ENCODE measurements at places on chromosomes 16 and 17.

- no peak for DNase-seq
Measured at GRCh38 chr17:44906763-44907728, 7.8 kb upstream of the EFTUD2 start.

GRCh38 chr17:6599364-6599763 is 41.1 kb downstream of the KIAA0753 start:
- peak; percentile 65 for DNase-seq

DNA sequence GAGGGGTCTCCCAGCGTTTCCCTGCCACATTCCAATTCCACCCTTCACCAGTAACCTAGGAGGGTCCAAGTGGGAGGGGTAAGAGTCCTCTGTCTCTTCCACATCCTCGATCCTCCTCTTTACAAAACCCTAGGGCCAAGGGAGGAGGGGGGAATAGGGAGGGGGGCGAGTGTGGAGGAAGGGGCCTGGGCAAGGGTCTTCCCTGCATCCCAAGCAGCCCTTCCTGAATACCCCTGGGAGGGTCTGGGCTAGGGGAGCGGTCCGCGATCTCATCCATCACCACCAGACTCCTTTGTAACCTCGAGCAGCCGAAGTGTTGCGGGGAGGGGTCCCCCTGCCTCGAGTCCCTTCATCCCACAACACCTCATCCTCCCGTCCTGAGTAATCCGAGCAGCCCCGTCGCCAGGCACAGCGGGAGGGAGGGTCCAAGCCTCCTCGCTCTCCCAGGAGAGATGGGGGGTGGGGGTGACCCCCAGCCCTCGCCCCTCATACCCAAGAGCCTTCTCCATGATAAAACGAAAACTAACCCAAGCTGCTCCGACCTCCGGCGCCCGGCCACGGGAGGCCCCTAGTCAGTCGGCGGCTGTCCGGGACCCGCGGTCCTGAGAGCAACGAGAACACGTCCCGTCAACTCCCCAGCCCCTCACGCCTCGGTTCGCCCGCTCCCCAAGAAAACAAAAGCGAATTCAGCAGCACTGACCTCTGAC is 502 bp downstream of the SMPD3 start:
- no peak for DNase-seq

- no peak for DNase-seq
Measured at GRCh38 chr16:47162670-47163420, 19.1 kb upstream of the NETO2 start.

DNA sequence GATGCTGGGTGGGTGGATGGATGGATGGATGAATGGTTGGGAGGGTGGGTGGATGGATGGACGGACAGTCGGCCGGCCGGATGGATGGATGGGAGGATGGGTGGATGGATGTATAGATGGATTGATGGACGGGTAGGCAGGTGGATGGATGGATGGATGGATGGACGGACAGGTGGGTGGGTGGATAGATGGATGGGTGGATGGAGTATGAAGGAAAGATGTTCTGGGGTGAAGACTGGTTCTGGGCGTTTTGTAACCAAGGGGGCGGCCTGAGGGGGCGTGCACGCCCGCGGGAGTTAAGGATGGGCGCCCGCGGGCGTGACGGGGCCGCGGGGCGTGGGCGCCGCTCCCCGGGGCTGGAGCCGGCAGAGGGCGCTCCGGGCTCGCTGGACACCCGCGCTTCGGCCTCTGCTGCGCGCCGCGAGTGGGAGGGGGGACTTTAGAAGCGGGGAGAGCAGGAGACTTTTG is at the start of gene NECAB2:
Gene NECAB2 (plus strand): TSS at position 407 of the 468 bp plus-strand sequence. CDS start 405 bp downstream, outside the sequence.
- DNase-seq: no peak

DNA sequence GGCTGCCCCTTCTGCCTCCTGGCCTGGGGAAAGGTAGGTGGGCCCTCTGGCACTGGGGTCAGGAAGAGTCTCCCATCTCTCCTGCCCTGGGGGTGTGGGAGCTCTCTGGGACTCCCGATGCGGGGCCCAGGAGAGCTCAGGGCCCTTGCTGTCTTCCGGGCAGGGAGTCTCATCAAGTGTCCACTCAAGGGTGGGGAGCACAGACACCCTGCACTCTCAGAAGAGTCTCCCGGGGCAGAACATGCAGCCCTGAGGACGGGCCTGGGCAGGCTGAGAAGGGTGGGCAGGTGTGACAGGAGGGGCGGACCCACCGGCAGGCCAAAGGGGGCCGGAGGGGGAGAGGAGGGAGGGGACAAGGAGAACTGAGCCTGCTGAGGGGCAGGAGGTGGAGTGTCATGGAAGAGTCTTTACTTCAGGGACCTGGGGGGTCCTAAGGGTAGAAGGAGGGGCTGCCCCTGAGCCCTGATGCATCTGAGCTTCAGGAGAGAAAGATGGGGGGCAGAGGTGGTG is 8.4 kb upstream of the PKMYT1 start:
- DNase-seq: no peak

GRCh38 chr17:2445638-2446037 is 44.8 kb upstream of the MNT start:
- no peak for DNase-seq

- DNase-seq: no peak
Measured at GRCh38 chr17:79892457-79893241, 53.4 kb upstream of the CBX4 start.

DNA sequence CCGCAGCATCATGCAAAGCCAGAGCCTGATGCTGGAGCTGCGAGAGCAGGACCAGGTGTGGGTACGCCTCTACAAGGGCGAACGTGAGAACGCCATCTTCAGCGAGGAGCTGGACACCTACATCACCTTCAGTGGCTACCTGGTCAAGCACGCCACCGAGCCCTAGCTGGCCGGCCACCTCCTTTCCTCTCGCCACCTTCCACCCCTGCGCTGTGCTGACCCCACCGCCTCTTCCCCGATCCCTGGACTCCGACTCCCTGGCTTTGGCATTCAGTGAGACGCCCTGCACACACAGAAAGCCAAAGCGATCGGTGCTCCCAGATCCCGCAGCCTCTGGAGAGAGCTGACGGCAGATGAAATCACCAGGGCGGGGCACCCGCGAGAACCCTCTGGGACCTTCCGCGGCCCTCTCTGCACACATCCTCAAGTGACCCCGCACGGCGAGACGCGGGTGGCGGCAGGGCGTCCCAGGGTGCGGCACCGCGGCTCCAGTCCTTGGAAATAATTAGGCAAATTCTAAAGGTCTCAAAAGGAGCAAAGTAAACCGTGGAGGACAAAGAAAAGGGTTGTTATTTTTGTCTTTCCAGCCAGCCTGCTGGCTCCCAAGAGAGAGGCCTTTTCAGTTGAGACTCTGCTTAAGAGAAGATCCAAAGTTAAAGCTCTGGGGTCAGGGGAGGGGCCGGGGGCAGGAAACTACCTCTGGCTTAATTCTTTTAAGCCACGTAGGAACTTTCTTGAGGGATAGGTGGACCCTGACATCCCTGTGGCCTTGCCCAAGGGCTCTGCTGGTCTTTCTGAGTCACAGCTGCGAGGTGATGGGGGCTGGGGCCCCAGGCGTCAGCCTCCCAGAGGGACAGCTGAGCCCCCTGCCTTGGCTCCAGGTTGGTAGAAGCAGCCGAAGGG is 24.2 kb downstream of the C1QTNF1 start:
- DNase-seq: no peak

DNA sequence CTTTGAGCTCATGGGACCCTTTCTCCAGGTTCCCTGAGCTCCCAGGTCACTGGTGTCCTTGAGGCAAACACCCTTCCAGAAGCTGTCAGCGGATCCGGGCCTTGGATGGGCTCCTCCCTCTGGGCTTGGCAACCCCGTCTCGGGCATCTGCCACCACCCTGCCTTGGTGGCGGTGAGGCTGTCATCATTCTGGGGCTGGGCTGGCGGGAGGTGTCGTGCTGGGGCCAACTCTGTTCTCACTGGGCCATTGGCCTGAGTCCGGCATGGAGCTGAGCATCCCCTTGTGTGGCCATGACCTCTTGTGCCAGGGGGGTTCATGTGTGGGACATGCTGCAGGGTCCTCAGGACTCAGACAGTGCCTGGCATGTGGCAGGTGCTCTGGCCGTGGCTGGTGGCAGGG is 197.6 kb downstream of the LAT start:
- DNase-seq: no peak

GRCh38 chr17:73133911-73134649 is 30.7 kb upstream of the SSTR2 start:
- peak; percentile 16 for DNase-seq

GRCh38 chr16:66575060-66575459 is 4.2 kb upstream of the CMTM2 start:
- DNase-seq: no peak

DNA sequence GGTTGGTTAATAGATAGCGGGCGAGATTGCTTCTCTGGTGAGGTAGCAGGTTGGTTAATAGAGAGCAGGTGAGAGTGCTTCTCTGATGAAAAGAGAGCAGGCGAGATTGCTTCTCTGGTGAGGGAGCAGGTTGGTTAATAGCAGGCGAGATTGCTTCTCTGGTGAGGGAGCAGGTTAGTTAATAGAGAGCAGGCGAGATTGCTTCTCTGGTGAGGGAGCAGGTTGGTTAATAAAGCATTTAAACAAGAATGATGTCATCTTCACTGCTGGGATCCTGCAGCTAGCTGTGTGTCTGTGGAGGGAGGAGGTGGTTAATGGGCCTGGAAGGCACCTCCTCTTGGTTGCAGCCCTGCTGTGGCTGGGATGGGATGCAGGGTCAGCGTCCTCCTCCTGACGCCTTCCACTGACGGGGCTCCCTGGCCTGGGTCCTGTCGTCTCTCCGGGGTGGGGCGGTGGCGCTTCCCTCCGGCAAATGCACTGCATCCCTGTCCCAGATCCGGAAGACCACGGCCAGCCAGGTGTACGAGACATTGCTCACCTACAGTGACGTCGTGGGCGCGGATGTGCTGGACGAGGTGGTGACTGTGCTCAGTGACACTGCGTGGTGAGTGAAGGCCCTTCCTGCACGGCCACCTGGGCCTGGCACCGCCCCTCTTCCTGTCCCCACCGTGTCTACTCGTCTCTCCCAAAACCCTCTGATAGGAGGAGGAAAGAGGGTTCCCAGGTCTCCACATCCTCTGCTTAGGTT is 99.2 kb upstream of the ZNF750 start:
- DNase-seq: no peak

- DNase-seq: no peak
Measured at GRCh38 chr16:69481901-69482341, 57.5 kb downstream of the CYB5B start.

- DNase-seq: no peak
Measured at GRCh38 chr17:59361916-59362810, 30.7 kb downstream of the YPEL2 start.

GRCh38 chr16:64711026-64711425 is 410.8 kb downstream of the CDH11 start:
- DNase-seq: no peak

- DNase-seq: no peak
Measured at GRCh38 chr17:17155568-17155967, 50.6 kb downstream of the PLD6 start.

DNA sequence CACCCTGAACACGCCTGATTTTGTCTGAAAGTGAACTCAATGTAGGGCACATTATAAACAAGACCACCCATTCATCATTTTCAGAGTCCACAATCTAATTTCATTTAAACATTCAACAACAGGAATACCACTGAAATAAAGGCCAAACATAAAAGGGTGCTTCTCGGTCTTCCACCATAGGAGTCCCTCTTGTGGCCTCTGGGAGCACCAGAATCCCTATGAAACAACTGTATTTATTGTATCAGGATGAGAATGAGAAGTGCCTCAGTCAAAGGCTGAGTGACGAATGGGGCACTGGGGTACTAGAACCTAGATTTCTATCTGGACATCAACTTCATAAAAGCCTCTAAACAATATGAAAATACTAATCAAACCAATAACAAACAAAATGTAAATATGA is 40.4 kb downstream of the NXPH3 start:
- no peak for DNase-seq

- DNase-seq: peak; percentile 41
Measured at GRCh38 chr16:83898463-83899271, at the start of gene MLYCD. Gene MLYCD, plus strand, starts transcription at chr16:83899115. Its CDS starts 30 bp downstream, at chr16:83899145.

GRCh38 chr16:47197536-47198179 is 53.9 kb upstream of the NETO2 start:
- DNase-seq: no peak

DNA sequence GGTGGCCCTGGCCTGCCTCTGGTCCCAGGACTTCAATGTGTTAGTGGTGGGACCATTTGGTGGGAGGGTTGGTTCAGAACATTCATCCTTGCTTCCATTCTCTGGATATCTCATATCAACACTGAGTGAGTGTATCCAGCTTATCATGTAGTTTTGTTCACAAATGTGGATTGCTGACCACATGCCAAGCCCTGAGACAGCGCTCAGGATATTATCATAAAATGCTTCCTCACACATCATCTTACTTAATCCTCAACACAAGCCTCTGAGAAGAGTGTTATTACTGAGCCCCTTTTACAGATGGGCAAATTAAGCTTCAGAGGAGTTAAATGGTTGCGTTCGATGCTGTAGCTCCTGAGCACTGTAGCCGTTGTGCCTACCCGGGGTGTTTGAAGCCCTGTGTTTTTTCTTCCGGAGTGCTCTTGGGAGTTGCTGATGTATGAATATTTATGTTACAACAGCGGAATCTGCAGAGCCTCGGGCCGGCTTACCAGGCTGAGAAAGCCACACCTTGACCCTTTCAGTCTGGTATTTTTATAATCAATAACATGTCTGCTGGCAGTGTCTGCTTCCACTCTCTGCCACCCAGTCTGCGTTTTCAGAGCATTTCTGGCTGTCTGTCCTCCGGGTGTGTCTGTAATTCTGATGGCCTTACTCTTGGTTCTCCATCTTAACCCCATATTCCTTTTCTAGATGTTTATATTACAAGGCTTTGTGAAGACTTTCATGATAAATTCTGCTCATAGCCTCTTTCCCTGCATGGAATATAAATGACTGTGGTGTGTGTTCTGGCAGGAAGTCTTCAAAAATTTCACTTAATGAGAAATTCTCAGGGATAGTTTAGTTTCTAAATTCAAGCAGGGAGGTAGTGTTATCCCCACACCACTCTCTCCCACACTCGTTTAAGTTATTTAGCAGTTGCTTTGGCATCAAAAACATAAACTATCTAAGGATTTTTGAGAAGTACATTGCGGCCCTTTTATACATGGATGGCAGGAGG is 2.9 kb downstream of the GLP2R start:
- DNase-seq: no peak

- no peak for DNase-seq
Measured at GRCh38 chr16:85296859-85297660, 184.8 kb upstream of the CIBAR2 start.

GRCh38 chr16:58940609-58941008 is 206.5 kb upstream of the GOT2 start:
- no peak for DNase-seq

DNA sequence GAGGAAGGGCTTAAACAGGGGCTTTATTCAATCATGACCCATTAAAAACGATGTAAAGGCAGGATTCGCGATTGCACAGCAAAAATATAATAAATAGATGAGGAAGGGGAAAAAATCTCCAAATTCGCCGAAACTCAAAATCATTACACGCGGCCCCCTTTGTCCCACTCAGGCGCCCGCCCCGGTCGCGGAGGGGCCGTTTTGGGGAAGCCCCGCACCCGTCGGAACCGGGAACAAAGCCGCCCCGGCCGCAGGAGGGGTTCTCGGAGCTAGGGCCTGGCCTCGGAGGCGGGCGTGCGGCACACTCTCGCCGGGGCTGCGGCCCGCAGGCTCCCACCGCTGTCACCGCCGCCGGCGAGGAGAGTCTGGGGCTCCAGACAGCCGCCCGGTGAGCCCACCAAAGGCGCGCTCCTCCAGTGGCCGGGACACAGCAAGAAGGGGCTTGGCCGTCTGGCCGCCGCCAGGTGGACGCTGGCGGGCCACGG is 521 bp downstream of the C16orf87 start:
- no peak for DNase-seq

Measured in GF-D8 (cell line).